ENCODE measurements at places on chromosomes 11 and 22.
A peak's percentile ranks its signal among the peaks of the same experiment; 100 is the strongest.

DNA sequence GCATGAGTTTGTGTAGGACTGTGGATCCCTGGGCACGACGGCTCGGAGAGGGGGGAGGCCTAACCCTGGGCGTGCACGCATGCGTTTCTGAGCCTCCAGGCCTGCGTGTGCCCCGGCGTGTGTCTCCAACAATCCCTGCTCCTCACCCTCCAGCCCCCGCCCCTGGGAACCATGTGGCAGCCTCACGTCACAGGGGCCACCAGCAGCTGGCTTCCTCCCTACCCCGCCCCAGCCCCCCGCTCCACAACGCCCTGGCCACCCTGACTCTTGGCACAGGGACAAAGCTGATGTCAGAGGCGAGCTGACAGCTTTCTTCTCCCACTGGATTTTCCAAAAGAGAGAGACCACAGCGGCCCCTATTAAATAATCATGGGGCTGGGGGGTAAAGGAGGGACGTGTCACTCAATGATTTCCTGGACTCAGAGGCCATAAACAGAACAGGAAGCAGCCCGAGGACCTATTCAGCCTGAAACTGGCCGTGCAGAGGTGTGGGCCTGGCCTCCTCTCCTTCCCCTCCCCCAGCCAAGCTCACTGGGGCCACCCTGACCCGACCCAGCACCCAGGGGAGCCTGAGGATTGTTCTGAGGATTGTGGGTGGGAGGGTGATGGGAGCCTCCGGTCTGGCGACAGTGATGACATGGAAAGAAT is 6.8 kb upstream of the LIF start:
- peak; percentile 43 for DNase-seq

- DNase-seq, result peak; percentile 14
These were observed 28.6 kb upstream of the PANX2 start for GRCh38 chr22:50141891-50142363.

- DNase-seq, result peak; percentile 5
These were observed 1.4 kb upstream of the DPP3 start for GRCh38 chr11:66478729-66479393.

DNA sequence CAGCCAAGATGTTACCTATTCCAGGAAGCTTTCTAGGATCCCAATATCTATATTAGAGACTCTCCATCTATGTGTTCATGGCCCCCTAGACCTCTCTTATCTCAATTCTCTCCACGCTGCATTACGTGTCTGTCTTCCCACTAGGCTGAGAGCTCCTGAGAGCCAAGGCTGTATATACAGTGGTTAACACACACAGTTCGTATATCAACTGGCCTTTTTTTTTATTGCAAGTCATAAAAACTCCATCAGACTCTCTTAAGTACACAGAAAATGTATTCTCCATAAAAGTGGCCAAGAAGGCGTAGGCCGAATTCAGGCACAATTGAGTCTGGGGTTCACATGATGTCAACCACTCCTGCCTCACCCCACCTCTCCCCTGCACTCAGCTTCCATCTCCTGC is 115.9 kb downstream of the TRIM29 start:
- DNase-seq, result no peak

DNA sequence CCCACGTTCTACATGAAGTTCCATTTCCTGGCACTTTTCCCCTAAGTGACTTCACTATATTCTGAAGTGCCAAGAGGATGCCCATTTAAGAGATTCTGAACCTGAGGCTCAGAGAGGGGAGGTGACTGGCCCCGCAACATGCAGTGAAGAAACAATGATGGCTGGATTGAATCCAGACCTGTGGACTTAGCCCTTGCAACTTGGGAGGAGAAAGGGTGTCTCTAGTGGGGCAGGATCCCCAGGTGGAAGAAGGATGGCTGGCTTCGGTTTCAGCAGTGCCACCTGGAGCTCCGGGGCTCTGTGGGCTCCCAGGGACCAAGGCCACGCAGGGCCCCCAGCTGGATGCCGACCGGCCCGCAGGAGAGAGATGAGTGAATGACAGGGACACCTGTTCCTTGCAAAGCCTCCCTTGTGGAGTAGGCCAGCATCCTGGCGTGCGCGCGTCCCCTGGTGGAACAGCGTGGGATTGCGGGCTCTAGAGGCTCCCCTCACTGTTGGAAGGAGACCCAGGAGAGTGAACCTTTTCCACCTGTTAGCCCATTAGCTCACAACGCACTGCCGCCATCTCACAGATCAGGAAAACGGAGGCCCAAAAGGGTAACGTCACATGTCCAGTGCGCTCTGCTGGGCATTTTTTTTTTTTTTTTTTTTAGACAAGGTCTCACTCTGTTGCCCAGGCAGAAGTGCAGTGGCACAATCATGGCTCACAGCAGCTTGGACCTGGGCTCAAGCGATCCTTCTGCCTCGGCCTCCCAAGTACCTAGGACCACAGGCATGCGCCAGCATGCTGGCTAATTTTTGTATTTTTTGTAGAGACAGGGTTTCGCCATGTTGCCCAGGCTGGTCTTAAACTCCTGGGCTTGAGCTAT is 104.7 kb downstream of the KIAA1671 start:
- DNase-seq, result peak; percentile 70

- DNase-seq, result peak; percentile 38
These were observed 131.4 kb upstream of the UBASH3B start for GRCh38 chr11:122523846-122524805.

GRCh38 chr11:25159341-25159740 is 662.5 kb downstream of the LUZP2 start:
- DNase-seq, result no peak

- no peak for DNase-seq
These were observed 122.4 kb downstream of the MN1 start for GRCh38 chr22:27679176-27679575.

DNA sequence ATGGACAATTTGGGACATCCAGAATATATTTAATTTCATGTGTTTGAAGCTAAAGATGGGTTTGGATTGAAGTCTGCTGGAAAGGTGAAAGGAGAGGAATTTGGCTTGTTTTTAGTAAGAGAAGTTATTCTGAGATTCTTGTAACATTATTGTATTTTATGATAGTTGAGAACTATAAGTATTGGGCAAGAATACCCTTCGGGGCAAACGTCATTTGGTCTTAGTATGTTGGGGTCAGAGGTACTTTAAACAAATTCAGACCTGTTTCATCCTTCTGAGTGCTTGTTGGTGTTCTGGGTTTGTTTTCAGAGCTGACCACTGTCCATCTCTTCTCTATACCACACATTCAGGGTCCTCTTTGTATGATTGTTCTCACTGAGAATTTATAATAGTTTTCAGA is 19.5 kb downstream of the PANX1 start:
- DNase-seq, result no peak

- DNase-seq, result no peak
These were observed 72.6 kb upstream of the RAB1B start for GRCh38 chr11:66195867-66196266.

DNA sequence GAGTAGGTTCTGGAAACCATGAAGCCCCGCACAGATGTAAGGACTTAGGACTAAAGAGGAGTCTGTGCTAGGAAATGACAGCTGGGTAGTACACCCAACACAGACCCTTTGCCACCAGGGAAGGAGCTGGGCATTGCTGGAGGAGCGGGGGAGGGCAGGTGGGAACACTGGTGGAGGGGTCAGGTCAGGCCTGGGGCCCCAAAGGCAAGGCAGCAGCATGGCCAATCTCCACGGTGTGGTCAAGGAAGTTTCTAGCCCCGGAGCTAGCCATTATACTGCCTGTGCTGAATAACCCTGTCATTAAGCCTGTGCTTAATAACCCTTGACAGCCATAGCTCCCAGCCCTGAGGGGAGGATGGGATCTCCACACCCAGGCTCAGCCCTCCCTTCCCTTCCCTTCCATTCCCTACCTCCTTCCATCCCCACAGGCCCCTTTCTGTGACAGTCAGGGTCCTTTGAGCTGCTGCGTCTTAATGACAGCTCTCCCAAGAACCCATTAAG is 2.1 kb downstream of the TMPRSS4 start:
- DNase-seq, result no peak

DNA sequence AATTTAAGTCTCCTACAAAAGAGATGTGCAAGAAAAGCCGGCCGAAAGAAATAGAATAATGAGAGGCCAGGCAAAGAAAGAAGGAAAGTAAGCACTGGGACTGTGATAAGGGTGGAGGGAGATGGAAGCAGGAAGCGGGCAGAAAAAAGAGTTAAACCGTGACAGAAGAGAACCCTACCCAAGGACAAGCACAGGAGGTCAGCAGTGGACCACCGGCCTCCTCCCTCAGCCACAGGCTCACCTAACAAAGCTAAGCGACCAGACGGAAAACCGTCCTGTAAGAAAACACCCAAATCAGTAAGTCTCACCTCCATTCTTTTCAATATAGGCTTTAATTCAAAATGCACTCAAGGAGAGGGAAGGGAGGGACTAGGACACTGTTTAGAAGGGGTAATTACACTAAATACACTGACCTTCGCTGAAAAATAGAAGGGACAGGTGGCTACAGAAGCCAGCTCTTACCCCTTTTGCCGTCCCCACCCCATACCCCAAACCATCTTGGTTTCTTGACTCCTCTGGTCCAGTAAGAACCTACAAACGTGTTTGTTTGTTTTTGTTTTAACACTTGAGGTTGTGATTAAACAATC is 1.9 kb downstream of the FAM181B start:
- DNase-seq, result no peak

DNA sequence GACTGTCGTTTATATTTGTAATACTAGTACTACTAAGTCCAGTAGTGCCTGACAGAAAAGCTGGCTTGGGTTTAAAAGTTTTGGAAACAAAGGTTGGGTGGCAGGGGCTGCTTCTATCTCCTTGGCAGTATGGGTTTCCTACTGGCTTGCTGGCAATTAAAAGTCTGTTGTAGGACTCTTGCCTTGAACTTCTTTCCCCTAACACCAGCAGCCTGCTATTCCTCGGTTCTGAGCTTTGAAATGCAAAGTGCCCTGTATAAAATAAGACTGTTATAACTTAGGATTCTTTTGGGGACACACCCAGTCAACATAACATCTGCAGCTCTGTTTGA is 1.3 kb downstream of the RNF169 start:
- no peak for DNase-seq

DNA sequence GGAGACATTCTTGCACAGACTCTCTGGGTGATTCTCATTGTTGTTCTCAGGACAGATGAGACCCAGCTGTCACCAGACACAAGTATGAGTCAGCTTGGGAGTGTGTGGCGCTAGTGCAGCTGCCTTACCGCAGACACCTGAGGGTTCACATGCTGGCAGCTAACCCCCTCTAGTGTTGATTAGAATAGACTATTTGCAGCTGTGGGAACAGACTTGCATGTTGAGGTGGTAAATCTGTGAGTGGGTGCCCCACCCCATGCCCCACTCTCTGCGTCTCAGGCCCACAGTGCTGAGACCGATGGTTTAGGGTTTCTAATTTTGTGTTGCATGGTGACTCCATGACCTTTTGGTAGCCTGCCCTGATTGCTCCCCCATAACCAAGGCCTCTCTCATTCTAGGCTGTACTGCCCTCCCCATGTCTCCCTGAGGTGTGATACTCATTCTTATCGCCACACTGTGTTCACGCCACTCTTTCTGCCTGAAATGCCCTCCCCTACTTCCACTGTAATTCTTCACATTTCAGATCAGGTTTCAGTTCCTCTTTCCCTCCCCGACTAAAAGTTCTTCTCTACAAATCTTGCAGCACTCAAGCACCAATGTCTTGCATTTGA is 73.7 kb upstream of the KIRREL3 start:
- peak; percentile 42 for DNase-seq

DNA sequence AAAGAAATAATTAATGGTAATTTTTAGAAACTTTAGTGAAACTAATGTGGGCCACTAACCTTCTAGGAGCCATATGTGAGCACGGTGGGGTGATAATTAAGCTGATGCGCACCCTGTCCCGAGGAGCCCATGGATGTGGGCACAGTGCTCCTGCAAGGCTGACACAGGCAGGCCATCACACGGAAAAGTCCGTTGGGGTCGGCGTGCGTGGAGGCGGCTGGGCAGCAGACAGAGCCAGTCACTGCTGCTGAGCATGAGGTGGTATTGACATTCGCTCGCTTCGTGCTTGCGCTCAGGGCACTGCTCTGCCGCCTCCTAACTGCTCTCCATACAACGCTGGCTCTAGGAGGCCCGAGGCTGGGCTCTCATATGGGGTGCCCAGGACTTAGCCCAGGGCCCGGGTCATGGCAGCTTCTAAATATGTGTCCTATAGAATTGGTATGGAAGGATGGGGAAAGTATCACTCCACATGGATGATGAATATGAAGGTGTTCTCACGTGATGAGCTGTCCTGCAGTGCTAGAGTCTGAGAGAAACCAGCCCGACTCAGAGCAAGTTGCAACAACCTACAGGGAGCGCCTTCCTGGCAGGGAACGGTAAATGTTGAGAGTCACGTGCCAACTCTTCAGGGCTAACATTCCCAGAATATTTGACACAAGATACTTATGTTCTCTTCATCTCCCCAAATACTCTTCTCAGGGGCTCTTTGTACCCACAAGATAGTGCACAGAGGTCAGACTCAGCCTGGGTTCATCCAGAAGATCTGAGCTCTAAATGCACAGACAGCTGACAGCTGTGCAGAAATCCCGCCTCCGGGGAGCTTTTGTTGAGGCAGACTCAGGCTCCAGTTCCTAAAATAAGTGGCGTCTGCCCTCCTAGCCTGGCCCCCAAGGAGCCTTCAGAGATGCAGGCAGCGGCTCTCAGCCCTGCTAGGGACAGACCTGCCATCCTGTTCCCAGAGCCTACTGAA is 50.6 kb upstream of the ARFGAP3 start:
- no peak for DNase-seq

DNA sequence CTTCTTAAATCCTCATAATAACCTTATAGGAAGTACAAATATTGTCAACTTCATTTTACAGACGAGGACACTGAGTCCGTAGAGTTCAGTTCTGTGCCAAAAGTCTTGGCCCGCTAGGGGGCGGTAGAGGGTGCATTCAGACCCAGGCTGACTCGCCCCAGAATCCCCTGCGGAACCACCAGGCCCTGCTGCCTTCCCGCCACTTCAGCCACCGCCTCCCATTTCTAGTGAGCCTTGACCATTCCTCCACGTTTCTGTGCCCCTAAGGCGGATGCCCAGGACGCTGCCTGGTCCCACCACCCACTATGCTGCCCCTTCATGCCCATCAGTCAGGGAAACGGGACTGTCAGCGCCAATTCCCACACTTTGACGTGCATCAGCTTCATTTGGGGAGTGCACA is 19.1 kb downstream of the SYT13 start:
- DNase-seq, result no peak

DNA sequence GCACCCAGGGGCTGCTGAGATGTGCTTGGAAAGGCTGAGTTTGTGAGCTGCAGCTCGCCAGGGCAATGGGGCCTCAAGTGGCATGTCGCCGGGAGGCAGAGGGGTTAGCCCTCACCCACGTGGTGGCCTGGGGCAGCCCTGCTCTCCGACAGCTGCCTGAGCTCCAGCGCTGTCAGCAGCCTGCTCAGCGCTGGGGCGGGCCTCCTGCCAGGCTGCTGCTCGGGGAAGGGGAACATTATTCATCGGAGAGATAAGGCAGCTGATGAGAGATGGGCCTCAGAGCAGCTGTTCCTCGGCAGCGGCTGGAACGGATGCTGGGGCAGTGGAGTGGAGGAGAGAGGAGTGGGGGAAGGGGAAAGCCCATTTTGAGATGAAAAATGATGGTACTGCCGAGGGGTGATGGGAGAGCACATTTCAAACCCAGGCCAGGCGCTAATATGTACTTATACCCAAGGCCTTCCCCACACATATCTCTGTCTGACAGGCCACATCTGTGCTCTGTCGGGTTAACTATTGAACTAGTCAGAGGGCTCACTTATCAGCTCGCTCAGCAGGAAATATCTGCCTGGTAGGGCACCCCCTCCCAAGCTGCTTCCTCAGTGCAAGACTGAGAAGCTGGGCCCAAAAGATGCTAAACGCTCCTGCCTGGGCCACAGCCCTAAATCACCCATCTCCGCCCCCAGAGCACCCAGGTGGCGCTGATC is 79.5 kb downstream of the TIMP3 start:
- DNase-seq, result peak; percentile 38

GRCh38 chr11:47243454-47243853 is 5.2 kb downstream of the ACP2 start:
- no peak for DNase-seq
